ENCODE measurements at places on chromosomes 2 and 18. TPM values are rescaled to one million over a fixed set of nuclear protein-coding genes. Genes with fewer than 3 reads are reported as not detected.

Gene LAMA3
- 29.5 TPM for total RNA-seq

Gene KIAA1328
- total RNA-seq: 1.5 TPM

Gene MDH1B
- total RNA-seq: 1.7 TPM

Gene PROC
- total RNA-seq: 3.9 TPM

Measured in A549 treated with DMSO at 1 μM for 4 hours (cell line).